ENCODE measurements at places on chromosomes 3 and 15.

GRCh38 chr3:146342989-146343388, 92.1 kb upstream of the PLSCR4 start:
- DNase-seq = no peak

GRCh38 chr3:42688487-42689420, 3.4 kb downstream of the KLHL40 start:
- peak; percentile 62 for DNase-seq

- DNase-seq = no peak
Measured at GRCh38 chr3:134928819-134929218, 133.8 kb downstream of the EPHB1 start.

GRCh38 chr3:136366289-136366688, 116.1 kb downstream of the PCCB start:
- DNase-seq = no peak

DNA sequence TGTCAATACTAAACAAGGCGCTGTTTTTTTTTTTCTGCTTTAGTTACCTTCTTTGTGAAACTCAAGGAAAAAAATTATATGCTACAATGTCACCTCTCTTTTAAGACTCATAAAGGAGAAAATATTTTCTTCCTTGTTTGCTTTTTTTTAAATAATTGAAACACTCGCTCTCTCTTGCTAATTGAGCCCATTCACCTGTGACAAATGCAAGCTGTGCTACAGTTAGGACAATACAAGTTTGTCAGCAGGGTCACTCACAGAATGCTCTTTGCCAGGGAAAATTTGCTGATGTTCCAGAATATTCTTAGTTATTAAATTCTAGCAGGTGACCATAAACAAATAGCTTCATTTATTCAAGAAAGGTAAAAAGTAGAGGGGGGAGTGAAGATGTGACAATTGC, 375.9 kb upstream of the DPPA4 start:
- DNase-seq = no peak

DNA sequence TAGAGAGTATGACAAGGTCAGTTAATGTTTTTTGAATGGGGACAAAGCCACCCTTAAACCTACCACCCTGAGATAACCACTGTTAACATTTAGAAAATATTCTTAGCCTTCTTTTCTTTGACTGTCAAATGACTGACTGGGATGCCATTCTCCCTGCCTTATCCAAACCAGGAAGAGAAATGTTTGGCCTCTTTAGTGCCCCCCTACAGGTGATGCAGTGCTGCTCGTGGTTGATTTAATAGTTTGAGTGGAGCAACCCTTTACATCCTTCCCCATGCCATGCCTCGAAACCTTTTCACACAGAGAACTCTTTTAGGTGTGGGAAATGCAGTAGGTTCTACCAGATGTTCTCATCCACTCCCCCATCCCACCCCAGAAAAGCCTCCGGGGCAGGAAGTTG, 38.7 kb upstream of the UMPS start:
- DNase-seq = no peak

DNA sequence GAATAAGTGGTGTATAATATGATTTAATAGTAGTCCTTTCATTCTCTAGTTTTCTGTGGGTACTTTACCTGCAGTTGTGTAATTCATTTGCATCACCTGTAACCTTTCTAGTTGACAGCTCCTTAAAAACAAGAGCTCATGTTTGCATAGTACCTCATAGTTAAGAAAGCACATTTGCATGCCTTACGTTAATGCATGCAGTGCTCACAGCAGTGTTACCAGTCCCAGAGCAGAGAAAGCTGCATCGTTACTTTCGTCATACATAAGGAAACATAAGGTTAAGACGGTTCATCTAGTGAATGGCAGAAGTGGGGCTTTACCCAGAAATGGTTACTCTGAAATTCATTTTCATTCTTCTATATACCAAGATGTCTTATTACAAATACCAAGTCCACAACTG, 111.3 kb downstream of the AKAP13 start:
- no peak for DNase-seq

DNA sequence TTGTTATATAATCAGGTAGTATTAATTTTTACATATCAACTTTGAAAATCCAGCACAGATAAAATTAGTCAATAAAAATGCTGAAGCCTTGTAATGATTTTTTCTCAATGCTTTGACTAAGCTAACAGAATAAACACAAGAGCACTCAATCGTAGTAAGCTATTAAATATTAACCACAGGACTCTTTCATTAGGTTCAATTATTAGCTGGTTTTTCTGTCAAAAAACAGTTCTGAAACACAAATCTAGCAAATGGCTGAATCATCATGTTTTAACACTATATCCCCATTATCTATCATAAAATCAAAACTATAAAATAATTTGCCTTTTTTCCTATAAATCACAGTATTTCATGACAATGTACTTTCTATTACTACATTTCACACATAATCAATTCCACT, 69.6 kb downstream of the PLOD2 start:
- DNase-seq = no peak

DNA sequence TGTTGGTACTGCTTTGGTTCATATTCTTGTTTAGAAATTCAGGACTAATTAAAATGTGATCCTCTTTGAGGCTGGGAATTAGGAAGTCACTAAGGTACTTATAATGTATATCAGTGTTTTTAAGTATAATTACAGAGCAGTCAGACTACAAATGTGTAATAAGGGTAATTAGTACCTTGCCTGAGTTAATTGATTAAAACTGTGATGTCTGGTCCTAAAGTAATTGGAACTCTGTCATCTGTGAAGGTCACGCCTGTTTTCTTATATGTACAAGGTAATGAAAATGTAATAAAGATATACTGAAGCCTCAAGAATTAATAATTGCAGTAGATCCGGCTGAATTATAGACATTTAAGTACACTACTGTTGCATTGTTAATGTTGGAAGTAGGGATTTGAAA, 32.8 kb downstream of the RIOX2 start:
- no peak for DNase-seq

DNA sequence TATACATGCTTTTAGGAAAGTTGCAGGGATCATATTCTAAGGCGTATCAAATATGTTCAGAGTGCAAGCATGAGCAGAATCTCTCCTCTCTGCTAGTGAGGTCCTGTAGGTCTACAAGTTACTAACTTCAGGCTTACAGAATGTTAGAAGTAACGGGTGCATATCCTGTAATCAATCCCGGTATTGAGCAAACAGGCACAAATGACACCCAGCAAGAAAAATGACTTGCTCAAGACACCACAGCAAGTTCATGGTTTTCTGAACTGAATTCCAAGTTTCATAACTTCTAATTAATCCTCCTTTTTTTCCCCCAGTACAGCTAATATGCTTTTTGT, 353.9 kb upstream of the TPRG1 start:
- no peak for DNase-seq

GRCh38 chr3:133018921-133019320, 19.3 kb upstream of the TMEM108 start:
- DNase-seq = no peak

GRCh38 chr15:92079047-92079446, 225.5 kb downstream of the SLCO3A1 start:
- DNase-seq = no peak

DNA sequence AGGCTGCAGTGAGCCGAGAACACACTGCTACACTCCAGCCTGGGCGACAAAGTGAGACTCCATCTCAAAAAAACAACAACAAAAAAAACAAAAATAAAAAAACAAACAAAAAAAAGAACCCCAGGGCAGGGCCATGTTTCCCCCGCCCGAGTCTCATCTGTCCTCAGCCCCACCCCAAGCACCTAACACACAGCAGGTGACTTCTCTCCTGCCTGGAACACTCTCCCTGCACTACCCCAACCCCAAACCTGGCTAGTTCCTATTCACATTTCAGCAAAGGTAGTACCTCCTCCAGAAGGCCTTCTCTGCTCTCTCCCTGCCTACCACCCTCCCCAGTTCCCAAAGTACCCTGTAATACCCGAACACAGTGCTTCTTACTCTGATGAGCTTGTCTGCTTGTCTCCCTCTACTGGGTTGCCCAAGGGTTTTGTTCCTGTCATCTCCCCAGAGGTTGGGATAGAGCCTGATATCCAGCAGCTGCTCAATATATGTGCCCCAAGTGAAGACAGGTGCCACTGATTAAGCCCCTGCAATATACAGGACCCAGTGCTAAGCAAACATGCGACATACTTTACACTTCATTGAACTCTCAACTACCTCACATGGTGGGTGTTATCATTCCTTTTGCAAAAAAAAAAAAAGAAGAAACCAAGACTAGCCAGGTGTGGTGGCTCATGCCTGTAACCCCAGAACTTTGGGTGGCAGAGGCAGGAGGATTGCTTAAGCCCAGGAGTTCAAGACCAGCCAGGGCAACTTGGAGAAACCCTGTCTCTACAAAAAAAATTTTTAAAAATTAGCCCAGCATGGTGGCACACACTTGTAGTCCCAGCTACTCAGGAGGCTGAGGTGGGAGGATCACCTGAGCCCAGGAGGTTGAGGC, 103.6 kb downstream of the DAPK2 start:
- DNase-seq = no peak

DNA sequence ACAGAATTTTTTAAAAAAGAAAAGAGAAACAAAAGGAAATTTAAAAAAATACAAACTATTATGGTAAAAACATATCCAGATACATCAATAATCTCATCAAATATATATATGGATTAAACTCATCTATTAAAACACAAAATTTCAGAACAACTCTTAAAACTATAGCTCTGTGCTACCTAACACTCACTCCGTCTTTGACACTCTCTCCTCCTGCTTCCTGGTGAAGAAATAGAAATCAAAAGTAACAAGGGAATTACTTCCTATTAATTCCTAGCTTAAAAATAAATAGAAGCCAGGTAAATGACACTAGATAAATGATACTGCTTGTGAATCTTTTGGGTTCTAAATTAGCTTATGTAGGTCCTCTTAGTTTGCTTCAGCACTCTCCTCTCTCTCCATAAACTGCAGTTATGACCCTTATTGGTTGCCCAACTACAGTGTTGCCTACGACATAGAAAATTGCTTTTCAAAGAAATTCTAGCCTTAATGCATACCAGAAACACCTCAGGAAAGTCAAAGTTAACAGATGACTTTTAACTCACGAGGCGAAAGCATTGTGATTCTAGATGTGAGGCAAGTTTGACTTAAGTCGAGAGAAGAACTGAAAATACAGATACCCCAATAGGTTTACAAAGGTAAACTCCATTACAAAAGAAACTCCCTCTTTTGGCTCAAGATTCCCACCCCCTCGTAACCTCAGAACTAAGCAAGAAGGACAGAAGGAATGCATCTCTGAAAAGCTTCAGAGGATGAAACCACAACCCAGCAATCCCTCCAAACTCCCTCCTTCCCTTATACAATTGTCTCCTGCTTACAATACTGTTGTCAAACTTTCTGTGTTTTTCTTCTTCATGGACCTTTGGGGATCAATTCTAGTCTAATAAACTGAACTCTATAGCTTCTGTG, 394.7 kb downstream of the FGF12 start:
- DNase-seq = no peak

DNA sequence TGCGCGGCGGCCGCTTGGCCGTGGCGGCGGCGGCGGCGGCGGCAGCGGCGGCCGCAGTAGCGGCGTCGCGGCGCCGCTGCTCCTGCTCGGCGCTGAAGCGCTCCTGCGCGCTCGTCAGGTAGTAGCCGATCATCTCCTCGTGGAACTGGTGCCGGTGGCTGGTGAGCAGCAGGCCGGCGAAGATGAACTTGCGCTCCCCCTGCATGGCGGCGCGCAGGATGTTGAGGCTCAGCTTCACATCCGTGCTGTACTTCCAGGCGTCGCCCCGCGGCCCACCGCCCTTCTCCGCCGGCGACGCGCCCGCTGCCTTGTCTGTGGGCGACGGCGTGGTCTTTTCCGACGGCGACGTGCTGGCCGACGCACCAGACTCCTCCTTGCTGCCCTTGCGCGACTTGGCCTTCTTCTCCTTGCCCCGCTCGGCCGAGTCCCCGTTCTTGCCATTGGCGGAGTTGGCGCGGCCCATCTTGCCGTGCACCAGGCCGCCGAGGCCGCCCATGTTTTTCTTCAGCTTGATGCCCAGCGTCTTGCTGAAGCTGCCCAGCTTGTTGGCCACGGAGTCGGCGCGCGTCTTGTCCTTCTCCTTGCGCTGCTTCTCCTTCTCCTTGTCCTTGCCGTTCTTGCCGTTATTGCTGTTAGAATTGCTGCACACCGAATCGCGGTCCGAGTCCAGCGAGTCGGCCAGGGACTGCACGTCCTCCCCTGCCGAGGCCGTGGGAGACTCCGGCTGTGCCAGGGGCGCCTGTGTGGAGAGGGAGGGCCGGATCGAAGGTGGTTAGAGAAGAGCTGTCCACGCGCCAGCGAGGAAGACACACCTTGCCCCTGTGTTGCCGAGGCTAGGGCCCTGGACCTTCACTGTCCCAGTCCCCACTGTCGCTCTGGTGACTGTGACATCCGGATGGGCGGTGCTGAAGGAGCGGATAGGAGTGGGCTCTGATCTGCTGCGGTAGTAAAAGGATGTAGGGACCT, 157.6 kb downstream of the KLF13 start:
- peak; percentile 66 for DNase-seq

DNA sequence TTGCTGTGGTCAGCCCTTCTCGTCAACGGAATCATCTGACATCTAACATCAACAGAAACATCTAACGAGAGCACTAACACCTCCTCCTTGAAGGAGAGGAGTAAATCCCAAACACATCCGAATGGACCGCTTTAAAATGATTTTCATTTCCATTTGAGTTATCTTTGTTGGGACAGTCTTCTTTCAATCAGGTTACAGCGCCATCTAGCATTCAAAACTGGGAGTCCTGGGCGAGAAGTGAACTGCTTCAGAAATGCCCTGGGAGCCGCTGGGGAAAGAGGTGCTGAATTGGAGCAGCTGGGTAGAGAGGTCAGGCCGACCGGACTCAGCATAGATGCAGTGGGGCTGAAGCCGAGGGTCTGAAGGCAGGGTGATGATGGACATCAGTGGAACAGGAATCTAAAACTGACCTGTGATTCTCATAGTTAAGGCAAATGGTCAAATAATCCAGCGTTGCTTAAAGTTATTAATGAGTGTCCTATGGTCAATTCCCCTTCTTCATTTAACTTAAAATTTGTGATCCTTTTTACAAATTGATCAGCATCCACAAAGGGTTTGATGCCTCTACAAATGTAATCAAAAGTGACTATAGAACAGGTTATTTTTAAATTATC, 170.0 kb upstream of the NDN start:
- DNase-seq = no peak

DNA sequence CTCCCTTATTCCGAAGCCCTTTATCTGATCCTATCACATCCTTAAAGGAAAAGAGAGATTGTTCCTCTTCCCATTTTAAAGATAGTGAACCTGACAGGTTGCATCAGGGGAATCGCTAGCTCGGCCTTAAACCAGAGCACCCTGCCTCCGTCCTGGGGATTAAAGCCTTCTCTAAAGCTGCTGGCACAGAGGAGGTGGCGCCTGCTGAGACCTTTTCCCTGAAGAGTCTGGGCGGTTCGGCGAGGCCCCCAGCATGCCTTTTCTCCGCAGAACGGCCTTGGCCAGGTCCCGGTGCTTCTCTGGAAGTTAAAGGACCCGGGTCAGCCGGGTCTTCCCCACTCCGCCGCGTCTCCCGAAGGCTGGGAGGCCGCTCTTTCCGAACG, 593 bp downstream of the FAM219B start:
- DNase-seq = peak; percentile 18

DNA sequence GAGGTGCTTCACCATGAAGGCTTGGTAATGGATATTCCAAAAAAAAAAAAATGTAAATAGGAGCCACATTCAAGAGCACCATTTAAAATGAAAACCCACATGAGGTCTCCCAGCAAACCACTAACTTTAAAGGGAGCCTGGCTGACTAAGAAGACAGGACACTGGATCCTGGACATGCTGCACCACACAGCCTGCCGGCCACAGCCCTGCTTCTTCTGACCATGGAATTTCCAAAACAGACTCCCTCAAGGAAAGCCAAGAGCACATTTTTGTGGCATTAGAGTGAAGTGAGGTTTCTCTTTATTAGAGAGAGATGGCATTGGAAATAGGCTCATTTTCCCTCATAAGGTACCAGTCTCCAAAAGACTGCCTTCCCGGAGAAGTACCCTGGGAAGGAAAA, 113.9 kb downstream of the RORA start:
- no peak for DNase-seq

GRCh38 chr3:149417174-149417573, 39.7 kb upstream of the TM4SF1 start:
- DNase-seq = no peak

Data from posterior cingulate gyrus (tissue), 11 donors.